ENCODE measurements at places on chromosomes 7 and 10. TPM values are rescaled to one million over a fixed set of nuclear protein-coding genes. Genes with fewer than 3 reads are reported as not detected.

Gene GIMAP4
- not detected for total RNA-seq

Gene CADPS2
- 0.08 TPM for total RNA-seq

Gene ACTA2
- 21.5 TPM for total RNA-seq

Gene SMO
- total RNA-seq, result 13.8 TPM

Gene ENO4
- 0.16 TPM for total RNA-seq
